ENCODE measurements at places on chromosomes 3 and 15.

GRCh38 chr3:43769097-43769884, 78.6 kb downstream of the ABHD5 start:
- peak; percentile 97 for DNase-seq

DNA sequence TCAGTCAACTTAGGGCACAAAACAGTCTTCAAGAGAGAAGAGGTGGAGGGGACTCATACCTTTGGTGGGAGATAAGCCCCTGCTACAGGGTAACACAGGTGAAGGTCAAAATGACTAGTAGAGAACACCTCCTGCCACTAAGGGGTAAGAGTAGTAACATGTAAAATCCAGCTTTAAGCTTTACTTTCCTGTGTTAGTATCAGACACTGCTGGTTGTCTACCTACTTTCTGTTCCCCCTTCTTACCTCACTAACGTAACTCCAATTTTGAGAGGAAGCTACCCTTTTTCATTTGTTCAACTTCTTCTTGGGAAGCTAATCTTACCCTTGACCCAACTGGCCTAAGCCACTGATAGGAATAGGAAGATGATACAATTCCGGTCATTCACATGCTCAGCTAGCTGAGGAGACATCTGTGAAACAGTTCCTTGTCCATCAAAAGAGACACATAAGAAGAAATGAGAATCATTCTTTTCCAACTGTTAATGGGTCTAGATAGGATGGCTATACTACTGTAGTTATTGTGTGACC, 826.8 kb upstream of the CFAP20DC start:
- no peak for DNase-seq

GRCh38 chr3:59424268-59425010, 374.6 kb upstream of the CFAP20DC start:
- peak; percentile 58 for DNase-seq

DNA sequence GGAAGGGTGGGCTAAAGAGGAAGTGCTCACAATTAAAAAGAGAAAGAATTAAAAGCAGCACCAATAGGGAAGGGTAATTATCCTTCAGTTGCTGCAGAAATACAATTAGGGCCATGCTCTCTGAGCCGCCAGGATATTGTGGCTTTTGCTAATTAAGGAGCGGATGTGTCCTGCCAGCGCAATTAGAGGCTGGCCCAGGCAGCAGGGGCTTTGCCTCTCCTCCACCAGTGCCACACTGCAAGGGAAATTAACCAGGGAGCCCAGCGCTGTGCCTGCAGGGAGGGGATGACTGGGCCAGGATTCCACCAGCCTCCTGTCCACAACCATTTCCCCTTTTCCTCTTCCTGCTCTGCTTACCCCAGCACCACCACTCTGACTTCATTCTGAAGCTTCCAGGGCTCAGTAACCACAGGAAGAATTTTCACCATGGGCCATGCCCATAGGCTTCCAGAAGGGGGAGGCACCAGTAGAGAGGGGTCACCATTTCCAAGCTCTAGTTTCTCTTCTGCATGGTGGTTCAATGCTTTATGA, 10.4 kb upstream of the AEN start:
- DNase-seq = peak; percentile 53

GRCh38 chr3:177374323-177374722, 177.0 kb upstream of the TBL1XR1 start:
- DNase-seq = no peak

GRCh38 chr3:196197524-196197923, 13.7 kb downstream of the ZDHHC19 start:
- DNase-seq = no peak

GRCh38 chr15:83971992-83972391, 263.6 kb upstream of the GOLGA6L4 start:
- peak; percentile 59 for DNase-seq

DNA sequence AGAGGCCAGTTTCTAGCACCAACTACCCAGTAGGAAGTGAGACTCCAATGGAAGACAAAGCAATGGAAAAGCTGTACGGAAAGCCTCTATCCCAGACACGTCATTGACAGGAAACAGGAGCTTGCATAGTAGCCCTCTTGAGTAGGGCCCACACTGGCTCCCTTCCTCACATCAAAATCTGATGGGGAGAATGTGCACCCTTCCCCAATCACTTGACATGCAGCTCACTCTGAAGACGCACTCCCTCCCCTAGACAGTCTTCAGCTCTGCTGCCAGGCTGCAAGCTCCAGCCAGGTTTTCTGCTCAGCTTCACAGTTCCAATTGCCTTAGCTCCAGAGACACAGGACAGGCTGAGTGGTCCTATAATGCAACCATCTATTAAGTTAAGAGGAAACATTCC, 567.8 kb downstream of the EPHB1 start:
- DNase-seq = no peak

DNA sequence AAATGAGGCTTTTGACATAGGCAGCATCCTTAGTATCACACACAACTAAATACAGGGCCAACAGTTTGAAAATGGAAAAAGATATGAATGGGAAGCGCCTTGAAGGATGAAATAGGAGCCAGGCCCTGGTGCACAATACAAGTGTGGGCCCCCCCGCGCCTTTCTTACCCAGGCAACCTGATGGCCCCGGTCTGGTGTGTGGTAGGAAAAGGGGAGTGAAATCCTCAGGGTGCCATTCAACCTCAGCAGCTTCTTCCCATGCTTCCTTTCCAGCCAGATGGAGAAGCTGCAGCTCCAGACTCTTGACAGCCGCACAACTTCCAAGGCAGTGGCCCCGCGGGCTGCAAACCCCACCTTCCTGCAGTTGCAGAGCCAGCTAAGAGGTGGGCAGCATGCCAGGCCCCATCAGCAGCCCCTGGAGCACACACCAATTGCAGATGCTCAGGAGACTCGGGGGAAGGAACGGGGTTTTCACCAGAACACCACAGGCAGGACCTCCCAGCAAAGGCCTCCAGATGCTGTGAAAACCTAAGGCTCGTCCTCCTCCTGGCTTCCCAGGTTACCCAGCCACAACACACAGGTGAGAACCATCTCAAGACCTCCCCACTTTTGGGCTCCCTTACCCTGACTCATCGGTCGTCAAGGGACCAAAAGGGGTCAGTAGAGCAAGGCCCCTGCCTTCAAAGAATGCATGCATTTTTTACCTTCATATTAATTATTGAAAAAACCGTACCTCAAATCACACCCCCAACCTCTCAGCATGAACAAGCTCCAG, 101.6 kb downstream of the CPN2 start:
- no peak for DNase-seq

DNA sequence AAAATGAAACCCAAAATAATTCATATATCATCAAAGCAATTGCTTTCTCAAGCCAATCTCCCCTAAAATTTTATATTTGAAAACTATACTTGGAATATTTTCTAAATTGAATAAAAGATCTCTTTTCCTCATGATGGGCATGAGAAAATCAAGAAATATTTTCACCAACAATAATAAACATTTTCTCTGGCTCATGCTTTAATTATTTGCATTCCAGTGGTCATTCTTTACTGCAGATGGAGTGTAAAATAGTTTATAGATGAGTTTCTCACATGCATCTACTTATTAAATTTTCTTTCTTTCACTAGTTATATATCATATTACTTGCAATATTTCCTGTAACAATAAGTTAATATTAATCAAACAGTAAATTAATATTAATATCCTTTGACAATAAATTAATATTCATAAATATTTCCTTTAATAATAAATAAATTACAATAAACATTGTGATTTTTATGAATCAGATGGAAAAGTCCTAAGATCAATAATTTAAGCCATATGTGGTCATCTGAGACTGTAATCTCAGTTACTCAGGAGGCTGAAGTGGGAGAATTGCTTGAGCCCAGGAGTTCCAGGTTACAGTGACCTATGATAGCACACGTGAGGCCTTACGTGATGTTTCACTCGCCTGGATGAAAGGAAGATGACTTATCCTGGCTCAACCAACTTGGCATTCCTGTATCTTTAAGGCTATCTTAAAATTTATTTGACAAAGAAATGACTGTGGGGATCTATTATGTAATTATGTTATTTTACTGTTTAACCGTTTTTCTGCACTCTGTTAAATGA, 958.8 kb downstream of the ZPLD1 start:
- peak; percentile 25 for DNase-seq

DNA sequence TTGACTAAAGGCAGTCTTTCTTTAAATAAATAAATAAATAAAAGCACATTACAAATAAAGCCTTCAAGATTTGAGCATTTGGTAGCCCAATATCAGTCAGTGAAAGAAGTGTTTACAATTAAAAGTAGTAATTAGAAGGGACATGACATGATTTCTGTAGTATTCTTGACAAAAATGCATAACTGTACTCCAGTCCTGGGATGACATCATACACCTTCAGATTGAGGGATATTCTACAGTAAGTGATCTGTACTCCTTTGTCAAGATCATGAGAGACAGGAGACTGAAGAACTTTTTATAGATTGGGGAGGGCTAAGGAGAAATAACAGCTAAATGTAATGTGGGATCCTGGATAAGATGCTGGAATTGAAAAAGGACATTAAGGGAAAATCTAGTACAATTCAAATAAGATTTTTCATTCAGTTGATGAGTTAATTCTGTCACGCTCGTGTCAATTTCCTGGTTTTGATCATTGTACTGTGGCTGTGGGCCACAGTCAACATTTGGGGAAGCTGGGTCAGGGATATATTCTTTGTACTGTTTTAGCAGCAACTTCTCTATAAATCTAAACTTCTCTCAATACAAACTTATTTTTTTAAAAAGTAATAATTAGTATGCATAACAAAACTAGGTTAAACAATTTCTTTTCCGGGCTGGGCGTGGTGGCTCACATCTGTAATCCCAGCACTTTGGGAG, 314.8 kb downstream of the PTPRG start:
- no peak for DNase-seq

- no peak for DNase-seq
These were observed 23.8 kb upstream of the TM2D3 start for GRCh38 chr15:101675796-101676582.

- no peak for DNase-seq
These were observed 62.3 kb upstream of the ARHGEF3 start for GRCh38 chr3:56864090-56864489.

GRCh38 chr3:68485051-68485450, 447.3 kb downstream of the TAFA4 start:
- no peak for DNase-seq

GRCh38 chr15:66831801-66832390, 129.9 kb downstream of the SMAD6 start:
- no peak for DNase-seq

DNA sequence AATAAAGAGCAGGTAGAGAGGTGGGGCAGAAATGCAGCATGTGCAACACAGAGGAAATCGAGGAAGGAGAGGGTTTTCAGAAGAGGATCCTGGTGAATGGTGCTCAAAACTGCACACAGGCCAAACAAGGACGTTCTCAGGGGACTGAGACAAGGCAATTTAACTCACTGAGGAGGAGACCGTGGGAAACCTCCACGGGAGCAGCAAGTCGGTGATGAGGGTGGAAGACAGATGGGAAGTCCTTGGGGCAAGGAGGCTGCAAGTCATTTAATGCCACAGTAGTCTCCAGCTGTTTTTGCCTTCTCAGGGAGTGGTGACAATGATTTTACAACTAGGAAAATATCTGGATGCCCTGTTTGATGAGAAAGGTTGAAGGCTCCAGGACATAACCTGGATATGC, 11.5 kb upstream of the PDIA5 start:
- no peak for DNase-seq

DNA sequence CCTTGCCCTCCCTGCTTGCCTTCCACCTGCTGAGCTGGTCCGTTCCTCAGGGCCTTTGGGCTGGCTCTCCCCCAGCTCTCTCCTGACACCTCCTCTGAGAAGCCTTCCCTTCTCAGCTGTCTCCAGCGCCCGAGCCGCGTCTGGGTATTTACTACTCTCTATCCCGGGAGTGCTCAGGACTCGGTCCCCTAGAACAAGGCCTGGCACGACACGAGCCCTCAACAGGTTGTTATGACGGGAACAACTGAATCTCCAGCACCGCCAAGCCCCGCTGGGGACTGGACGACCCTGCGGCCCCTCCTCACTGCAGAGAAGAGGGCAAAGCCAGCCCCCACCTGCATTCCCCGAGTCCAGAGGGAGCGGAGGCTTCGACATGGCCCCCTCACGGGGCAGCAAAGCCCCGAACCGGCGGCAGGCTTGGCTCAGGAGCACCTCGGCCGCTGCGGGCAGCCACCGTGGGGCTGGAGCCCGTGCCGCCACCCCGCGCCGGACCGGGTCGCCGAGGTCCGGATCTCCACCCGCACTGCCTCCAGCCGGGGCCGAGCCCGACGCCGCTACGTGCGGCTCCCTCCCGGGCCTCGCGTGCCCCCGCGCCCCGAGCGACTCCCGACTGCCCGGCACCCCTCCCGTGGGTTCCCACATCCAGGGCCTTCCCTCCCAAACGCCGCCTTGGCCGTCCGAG, 792 bp downstream of the TPRA1 start:
- peak; percentile 9 for DNase-seq

GRCh38 chr3:143170676-143171075, 51.1 kb downstream of the CHST2 start:
- no peak for DNase-seq

- no peak for DNase-seq
These were observed 14.8 kb upstream of the SLC35G2 start for GRCh38 chr3:136804141-136804540.

DNA sequence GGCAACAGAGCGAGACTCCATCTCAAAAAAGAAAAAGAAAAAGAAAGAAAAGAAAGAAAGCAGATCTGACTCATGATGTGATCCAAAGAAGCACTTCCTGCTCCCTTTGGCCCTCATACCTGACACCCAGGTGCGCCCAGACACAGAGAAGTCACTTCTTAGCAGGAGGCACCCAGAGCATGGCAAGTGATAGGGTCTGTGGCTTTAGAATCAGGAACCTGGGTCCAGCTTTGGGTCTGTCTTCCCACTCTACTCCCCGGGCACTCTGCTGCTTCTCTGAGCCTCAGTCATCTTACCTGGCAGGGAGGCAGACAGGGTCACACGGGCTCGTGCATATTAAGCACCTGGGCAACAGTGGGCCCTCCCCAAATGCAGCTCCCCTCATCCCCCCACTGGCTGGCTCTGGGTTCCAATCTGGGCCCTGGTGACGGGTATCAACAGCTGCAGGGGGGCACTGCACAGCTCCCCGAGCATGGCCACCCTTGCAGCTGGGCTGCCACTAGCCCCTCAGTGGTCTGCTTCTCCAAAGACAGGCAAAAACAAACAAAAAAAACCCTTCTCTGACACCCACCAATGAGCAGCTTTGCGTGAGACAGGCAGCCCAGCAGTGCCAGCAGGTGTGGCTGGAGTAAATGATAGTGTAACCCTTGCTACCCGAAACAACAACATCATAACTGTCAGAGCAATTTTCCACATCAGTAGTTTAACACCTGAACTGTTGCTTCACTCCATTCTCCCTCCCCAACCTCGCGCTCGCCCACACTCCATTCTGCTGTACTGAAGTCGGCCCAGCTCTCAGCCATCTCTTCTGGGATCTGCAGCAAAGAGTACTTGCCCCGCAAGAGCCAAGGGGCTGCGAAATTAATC, 99.8 kb downstream of the MEGF11 start:
- no peak for DNase-seq

Data from NCI-H226 (cell line).